ENCODE measurements at places on chromosomes 2 and 18. TPM values are rescaled to one million over a fixed set of nuclear protein-coding genes. Genes with fewer than 3 reads are reported as not detected.

DNA sequence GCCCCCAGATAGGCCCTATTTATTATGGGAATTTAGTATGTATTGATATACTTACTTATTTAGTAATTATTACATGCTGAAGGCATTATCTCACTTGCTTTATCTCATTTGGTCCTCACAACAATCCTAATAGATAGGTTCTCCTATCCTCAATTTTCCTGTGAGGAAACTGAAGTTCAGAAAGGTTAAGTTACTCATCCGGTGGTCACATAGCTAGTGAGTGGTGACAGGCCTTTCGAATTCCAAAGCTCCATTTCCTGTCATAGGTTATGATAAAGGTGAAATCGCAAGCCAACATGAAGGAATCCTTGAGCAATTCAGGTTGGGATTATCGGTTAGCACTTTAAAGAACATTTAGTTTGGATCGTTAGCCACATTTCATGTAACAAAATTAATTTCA is 33.3 kb downstream of the NAB1 start:
- DNase-seq, result no peak

DNA sequence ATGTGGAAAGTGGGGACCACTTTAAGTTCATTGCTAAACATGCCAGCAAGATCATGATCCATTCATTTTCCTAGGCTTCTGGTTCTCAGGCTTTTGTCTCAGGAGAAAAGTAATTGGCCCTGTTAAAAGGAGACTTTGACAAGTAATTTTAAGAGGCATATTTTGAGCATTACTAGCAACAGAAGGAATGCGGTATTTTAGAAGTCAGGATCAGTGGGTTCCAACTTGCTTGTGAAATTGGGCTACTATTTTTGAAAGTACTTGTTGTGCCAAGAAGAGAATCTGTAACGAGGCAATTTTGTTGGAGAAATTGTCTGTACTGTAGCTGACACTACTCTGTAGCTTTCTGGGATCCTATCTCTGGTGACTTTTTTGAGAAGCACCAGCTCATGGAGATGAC is 59.4 kb downstream of the CERS6 start:
- DNase-seq, result no peak

DNA sequence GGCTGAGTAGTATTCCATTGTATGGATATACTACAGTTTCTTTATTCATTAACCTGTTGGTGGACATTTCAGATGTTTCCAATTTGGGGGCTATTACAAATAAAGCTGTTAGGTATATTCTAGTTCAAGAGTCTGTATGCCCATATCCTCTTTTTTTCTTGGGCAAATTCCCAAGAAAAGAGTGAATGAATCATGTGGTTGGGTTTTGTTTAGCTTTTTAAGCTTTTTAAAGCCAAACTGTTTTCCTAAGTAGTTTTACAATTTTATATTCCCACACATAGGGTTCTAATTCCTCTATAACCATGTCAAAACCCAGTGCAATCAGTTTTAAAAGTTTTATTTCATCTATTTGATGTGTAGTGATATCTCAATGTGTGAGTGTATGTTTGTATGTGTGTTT is 44.9 kb upstream of the BAZ2B start:
- no peak for DNase-seq

DNA sequence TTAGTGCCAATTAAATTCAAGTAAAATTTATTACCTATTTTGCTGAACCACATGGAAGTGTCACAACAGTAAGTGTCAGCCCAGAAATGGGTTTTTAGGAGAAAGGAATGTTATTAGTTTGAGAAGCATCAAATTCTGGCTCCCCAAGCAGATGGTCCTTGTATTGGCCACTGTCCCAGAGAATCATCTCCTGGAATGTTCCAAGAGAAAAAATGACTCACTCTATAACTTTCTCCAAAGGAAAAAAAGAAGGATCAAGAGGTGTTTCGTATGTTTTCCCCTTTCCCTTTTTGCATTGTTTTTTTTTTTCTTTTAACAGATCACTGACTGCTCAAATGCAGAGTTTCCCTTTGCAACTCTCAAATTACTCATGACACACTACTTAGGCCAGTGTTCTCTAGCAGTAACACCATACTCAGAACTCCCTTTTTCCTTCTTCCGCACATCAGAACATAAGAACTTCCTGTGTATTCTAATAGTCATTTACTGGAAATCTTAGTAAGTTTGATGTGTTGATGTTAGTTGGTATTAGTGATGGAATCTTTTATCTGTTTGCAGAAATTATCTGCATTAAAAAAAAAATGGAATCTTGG is 390.3 kb downstream of the GPD2 start:
- peak; percentile 29 for DNase-seq

DNA sequence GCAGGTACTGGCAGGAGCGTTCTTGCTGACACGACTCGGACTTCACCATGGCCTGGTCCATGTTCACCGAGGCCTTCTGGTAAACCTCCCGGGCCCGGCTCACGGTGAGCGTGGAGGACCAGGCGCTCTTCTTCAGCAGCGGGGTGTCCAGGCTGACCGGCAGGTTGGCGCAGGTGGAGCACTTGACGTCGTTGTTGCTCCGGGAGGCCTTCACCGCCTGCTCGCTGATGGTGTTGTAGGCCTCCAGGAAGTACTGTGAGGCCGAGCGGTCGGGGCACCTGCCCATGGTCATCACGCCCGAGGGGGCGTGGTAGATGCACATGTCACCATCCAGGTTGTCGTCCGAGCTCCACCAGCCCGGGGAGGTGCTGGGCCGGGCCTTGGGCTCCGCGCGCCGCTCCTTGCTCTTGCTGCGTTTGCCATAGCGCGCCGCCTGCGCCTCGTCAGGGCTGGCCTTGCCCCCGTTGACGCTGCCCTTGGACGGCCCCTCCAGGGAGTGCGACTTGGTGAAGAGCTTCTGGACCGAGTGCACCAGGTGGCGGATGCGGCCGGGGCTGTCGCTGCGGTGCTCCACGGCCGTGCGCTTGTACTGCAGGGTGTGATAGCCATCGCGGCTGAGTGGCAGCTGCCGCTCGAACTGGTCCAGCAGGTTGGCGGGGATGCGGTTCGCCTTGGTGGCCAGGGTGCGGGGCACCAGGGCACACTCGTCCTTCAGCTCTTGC is 429.3 kb downstream of the TGIF1 start:
- no peak for DNase-seq

GRCh38 chr18:80109676-80110078 is 615 bp downstream of the ADNP2 start:
- DNase-seq, result no peak

- DNase-seq, result no peak
Observed at GRCh38 chr2:27776097-27776496, 4.6 kb downstream of the MRPL33 start.

- peak; percentile 42 for DNase-seq
Observed at GRCh38 chr18:21914739-21915319, 174.2 kb downstream of the MIB1 start.

GRCh38 chr2:200702646-200703118 is 109.0 kb upstream of the BZW1 start:
- no peak for DNase-seq

GRCh38 chr2:207235621-207236020 is 69.9 kb upstream of the KLF7 start:
- no peak for DNase-seq

GRCh38 chr2:95270541-95271081 is 3.6 kb upstream of the PROM2 start:
- DNase-seq, result no peak

DNA sequence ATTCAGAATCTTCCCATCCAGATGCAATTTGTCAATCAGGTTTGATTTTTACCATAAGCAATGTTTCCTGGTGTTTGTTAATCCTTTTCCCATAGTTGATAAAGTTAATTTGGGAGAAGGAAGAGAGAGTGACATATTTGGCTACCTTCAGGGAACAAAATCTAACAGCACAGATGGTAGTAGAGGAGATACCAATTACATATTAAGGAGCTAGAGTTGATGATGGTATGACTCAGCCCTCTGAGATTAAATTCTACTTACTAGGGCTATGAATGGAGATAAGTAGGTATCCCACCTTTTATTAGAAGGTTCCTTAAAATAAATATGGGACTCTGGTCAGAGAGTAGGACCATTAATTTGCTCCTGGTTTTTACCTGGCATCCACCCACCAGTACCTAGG is 139.7 kb downstream of the EHBP1 start:
- no peak for DNase-seq

DNA sequence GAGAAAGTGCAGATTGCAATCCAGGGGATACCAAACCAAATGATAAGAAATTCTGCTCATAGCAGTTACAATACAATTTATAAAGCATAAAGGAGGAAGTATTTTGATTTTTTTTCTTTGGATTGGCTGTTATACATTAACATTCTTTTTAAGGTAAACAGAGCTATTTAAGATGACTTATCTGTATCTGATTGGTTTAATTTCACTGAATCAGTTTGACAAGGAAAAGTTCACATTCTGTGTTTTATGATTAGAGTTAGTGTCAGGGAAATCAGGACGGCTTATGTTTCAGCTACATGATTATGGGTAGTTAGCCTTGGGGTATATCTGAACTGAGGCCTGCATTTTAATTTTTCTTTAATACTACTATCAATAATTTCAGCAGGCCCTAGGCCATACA is 360.9 kb downstream of the ARL6IP6 start:
- DNase-seq, result no peak

- DNase-seq, result no peak
Observed at GRCh38 chr2:203690441-203691047, 15.9 kb upstream of the CD28 start.

GRCh38 chr2:232097260-232097659 is 135.7 kb downstream of the DIS3L2 start:
- no peak for DNase-seq

The LOXHD1 gene
- 1.3 TPM for polyA plus RNA-seq

The KIAA2012 gene
- polyA plus RNA-seq, result 0.19 TPM

The UGT1A3 gene
- 0.14 TPM for polyA plus RNA-seq

The COL5A2 gene
- 133 TPM for polyA plus RNA-seq

The LIMS2 gene
- 21.6 TPM for polyA plus RNA-seq

The CFC1 gene
- not detected for polyA plus RNA-seq

The RNF144A gene
- polyA plus RNA-seq, result 57.7 TPM

The OTOF gene
- 0.21 TPM for polyA plus RNA-seq

The FANCL gene
- 55.9 TPM for polyA plus RNA-seq
